ENCODE measurements at places on chromosomes 6 and 20.
A peak's percentile ranks its signal among the peaks of the same experiment; 100 is the strongest.

DNA sequence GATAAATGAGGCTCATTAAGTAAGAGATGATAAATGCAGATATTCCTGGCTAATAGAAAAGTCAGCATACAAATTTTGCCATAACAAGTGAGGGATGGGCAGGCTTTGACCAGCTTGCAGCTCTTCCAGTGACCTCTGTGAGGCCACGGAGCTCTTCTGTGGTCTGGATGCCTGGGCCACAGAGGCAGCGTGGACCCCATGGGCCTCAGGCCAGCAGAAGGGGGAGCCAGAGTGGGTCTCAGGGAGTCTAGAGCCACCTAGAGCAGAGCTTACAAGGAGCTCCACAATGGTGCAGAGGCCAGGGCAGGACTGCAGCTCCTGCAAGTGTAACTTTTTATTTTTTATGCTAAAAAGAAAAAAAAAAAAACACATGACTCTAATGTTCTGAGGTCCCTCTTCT is 165.1 kb downstream of the ARID1B start:
- DNase-seq = no peak

DNA sequence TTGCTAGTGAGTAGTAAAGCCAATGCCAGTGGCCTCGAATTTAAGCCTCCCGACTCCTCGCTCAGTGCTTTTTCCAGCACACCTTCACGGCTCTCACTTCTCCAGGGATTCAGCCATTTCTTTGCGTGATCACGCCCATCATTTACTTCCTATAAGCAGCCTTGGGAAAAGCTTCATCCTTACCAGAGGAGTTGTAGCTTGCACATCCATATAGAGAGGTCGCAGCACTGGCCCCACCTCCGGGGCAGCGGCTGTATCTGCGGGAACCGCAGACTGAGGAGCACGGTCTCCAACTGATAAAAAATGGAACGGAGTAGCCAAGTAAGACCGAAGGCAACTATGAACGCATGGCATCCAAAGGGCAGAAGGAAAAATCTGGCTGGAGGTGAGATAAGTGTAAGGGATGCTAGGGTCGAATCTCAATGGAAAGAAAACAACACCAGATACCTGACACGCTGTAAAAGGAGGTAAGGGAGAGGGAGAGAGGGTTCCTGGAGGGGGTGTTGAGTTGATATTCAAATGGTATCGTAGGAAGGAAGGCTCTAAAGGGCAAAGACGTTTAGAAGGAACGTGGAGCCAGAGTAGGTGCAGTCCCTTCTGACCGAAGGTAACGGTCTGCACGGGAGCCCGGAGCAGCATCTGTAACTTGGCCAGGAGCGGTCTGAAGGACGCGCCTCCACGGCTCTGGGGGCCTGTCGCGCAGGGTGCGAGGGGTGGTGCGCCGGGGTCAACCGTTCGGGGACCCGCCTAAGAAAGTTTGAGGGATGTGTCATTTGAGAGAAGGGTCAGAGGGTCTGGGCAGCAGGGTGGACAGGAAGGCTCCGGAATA is 640 bp downstream of the NFS1 start:
- no peak for DNase-seq

DNA sequence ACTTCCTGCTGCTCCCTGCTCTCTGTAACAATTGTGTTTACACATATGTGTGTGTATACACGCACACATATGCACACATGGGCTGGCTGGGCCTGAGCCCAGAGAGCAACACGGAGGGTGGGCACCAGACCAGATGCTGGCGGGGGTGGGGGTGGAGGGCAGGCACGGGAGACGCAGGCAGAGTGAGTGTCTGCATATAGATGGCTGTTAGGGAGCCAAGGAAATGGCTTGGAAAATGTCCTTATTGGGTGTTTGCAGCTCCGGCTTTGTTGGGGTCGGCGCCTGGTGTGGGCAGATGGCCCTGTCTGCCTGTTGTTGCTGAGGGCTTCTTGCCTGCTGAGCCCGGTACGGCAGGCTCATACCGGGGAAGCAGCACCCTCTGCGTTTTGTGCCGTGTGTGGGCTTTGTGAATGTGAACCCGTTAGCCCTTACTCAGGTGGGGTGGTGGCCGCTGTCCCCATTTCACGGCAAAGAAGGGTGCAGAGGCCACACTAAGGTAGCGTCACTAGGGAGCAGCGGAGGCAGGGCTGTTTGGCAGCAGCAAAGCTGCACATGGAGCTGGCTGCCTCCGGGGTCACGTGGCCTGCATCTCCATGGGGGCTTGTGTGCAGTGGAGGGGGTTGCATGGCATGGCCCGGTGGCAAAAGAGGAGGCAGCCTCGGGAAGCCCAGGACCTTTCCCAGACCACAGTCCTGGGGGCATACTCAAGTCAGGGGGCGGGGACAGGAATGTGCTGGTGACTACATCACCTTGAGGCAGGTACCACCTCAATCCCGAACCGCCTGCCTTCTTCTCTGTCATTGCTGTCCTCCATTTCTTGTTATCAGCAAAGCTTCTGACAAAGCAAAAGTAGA is 47.4 kb upstream of the SRF start:
- no peak for DNase-seq

DNA sequence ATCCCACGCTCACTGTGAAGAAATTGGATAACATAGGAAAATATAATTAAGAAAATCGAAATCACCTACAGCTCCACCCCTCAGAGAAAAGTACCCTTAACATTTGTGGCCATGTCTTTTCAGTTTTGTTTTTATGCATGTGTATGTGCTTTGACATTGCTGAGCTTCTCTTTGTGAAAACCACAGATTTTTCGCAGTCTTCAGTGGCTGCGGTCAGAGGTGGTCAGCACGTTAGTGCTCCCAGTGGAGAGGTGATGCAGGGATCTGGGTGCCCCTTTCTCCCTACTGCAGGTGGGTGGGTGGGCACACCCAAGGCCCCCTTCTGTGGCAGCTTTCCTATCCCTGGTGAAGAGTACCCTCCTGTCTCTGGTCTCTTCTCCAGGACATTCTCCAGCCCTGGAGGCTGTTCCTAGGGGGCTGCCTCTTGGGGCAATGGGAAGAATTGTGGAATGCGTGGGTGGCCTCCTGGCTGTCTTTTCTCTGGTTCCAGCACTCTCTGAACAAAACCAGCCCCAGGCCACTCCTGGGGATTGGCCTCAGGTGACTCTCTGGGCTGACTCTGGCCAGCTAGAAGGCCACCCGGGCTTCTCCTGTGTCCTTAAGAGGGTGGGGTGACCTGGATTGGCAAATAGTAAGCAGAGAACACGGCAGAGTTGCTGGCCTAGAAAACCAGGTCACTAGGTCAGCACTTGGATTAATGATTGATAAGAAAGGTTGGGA is 49.8 kb upstream of the FANCE start:
- no peak for DNase-seq

DNA sequence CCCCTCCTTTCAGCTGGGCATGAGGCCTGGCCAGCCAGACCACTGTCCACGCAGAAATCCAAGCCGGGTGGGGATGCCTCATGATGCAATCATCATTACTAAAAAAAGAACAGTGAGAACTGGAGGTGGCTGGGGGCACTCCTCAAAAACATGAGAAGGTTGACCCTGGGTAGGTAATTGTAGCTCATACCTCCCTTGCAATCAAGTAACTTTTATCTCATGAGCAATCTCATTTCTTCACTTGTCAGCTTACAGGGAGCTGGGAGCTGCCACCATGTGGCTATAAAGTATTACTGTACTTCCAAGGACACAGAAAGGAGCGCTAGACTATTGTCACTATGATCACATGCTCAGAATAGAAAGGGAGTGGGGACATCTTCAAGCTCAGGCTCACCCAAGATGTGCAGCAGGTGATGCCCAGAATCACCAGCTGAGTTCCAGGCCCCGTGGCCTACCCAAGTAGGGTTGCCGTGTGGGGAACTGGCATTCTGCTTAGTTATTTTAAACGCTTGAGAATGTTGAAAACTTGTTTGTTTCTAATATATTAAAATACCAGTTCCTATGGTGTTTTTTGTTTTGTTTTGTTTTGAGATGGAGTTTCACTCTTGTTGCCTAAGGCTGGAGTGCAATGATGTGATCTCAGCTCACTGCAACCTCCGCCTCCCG is 3.0 kb upstream of the CDH26 start:
- no peak for DNase-seq

DNA sequence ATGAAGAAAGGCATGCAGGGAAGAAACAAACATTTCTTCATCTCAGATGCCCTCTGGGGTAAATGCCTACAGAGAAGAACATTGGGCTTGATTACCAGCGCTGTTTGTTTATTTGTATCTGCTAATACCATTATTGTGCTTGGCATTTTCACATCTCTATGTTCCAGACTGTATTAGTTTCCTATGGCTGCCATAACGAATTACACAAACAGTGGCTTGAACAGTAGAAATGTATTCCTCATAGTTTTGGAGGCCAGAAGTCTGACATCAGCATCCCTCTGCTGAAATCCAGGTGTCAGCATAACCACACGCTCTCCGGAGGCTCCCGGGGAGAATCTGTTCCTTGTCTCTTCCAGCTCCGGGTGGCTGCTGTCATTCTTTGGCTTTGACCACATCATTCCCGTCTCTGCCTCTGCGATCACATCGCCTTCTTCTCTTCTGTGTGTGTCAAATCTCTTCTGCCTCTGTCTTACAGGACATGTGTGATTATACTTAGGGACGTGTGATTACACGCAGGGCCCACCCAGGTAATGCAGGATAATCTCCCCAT is 241.6 kb upstream of the SUPT3H start:
- DNase-seq = no peak

- no peak for DNase-seq
These were observed 167.5 kb downstream of the SOD2 start for GRCh38 chr6:159525445-159526025.

DNA sequence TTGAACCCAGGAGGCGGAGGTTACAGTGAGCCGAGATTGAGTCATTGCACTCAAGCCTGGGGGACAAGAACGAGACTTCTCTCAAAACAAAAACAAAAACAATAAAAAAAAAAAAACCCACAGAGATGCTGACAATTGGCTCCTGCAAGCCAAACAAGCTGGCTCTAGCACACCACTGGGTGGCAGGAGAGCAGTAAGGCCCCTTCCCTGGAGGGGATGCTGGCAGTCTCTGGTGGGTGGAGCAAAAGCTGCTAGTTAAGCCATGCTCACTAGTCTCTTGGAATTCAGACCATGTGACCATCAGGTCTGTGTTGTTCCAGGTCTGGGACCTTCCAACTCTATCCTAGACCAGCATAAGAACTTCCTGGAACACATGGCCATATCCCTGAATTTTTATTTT is 18.9 kb upstream of the DSN1 start:
- peak; percentile 78 for DNase-seq

- DNase-seq = no peak
These were observed 449.6 kb upstream of the POU3F2 start for GRCh38 chr6:98384801-98385200.

DNA sequence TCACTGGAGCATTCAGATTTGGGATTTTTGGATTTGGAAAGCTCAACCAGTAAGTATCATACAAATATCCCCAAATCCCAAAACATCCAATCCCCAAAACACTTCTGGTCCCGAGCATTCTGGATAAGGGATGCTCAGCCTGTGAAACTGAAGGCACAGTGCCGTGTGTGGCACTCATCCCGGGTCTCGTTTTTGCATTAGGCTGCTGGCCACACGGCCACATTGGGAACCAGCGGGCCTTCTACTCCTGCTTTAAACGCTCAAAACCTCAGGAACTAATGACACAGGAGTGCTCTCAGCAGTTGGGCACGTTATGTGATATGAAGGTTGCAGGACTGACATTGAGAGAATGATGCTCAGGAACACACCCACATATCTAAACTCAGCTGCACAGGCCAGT is 35.6 kb downstream of the PSMG4 start:
- DNase-seq = no peak

- no peak for DNase-seq
These were observed 16.7 kb downstream of the BTN2A1 start for GRCh38 chr6:26474439-26474881.

GRCh38 chr20:32358883-32359632 is 927 bp downstream of the ASXL1 start:
- DNase-seq = no peak

- DNase-seq = no peak
These were observed 156.4 kb upstream of the PDE10A start for GRCh38 chr6:165819394-165819793.

DNA sequence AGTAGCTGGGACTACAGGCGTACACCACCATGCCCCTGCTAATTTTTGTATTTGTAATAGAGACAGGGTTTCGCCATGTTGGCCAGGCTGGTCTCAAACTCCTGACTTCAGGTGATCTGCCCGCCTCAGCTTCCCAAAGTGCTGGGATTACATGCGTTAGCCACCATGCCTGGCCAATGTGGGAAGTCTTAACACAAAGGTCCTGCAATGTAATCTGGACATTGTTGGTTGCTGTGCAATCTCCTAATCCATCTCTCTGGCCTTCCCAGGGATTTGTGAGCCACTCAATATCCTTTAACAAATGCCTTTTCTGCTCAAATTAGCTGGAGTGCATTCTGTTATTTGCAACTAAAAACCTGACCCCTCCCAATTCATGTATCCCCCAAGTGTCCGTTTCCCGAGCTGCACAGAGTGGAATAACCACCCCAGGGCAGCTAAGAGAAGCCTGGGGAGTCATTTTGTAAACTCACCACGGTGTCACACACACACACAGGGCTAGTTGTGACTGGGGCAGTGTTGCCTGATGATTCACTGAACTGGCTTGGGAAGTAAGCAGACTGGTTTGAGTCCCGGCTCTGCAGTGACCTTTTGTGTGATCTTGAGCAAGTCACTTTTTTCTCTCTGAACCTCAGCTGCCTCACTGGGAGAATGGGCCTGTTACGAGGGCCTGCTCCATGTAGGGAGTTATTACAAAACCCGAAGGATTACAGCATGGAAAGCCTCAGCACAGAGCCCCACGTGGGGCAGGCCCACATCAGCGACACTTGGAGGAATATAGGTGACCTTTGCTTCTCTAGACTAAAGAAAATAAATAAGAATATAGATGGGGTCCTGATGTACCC is 152.3 kb downstream of the ZMYND8 start:
- DNase-seq = peak; percentile 63

- DNase-seq = no peak
These were observed 2.9 kb upstream of the HRH3 start for GRCh38 chr20:62222972-62223371.

- DNase-seq = no peak
These were observed 6.4 kb upstream of the BACH2 start for GRCh38 chr6:90303039-90303438.

DNA sequence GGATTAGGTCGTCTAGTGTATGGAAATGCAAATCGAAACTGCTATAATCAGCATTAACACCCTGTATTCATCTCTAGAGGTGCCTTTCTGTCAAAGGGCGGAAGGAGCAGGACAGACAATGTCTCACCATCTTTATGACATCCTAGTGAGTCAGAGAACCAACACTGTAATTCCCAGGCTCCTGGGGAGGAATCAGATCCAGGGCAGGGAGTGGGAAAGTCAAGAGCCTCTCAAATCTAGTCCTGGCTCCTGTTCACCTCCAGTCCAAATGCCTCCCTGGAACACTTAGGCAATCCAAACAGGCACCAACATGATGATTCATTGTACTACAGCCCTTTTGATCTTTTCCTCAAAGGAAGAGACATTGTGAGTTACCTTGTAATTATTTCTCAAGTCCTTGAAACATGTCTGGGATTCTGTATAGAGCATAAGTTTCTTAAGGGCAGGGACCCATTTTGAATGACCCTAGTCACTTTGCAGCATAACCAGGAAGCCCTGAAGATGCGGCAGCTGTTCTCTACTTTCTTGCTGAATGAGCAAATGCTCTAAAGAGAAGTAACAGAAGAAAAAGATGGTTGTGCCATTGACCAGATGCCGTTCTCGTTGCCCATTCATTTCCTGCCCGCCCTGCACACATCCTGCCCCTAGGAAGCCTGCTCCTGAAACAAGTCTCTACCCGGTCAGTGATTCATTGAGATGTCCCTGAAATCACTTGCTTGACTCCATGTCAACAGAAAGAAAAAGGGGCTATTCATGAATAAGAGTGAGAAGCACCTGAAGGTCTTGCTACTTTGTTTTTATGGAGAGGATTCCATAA is 112.8 kb upstream of the JARID2 start:
- peak; percentile 75 for DNase-seq

GRCh38 chr6:132314432-132314831 is 86.8 kb downstream of the MOXD1 start:
- no peak for DNase-seq

All from H54 (cell line).